ENCODE measurements at places on chromosomes 12 and 14. TPM values are rescaled to one million over a fixed set of nuclear protein-coding genes. Genes with fewer than 3 reads are reported as not detected.

GPR65 gene
- 0.17 TPM for total RNA-seq

DNAJC22 gene
- 4.6 TPM for total RNA-seq

MMP19 gene
- total RNA-seq, result 7.1 TPM

DNA sequence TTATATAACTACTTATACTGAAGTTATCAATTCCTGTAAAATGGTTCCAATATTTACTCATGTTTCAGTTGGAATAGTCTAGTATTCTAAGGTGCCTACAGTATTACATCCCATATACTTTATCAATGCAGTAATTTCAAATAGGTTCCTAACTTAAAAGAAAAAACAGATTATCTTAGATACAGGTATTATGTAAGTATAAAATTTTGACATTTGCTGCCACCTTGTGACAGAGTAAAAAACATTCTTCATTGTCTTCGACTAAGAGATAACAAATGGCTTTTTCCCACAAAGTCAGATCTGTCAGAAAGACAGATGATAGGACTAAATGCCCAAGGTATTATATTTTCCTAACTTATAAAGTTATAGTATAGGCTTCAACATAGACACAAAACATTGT is 78.7 kb downstream of the TXNDC16 start:
- no peak overlapping the region for H3K27ac ChIP-seq
- H3K27me3 ChIP-seq, result no peaks in the 10 kb centered on the region
- H3K36me3 ChIP-seq, result no peaks in the 10 kb centered on the region
- H3K4me1 ChIP-seq, result no peaks in the 10 kb centered on the region

DNA sequence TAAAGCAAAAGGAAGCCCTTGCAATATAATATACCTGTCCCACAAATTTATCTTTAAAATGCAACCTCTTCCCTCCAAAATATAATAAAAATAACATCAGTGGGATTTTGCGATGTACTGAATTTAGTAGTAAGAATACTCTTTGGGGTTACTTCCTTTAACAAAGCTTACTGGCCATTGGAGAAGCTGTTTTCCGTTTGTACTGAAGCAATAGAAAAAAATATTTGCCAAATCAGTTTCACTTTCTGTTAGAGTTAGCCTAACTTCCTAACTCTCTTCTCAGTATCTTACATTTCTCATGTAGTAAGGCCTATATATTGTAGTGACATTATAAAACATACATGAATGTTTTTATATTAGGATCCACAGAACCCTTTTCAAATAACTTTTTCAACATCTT is 3.7 kb downstream of the MAX start:
- H3K4me1 ChIP-seq, result peaks cover 9% of the 10 kb centered on the region
- H3K4me3 ChIP-seq, result peak overlapping the region; percentile 18
- H3K27me3 ChIP-seq, result no peaks in the 10 kb centered on the region
- H3K36me3 ChIP-seq, result peaks cover 2% of the 10 kb centered on the region
- peak overlapping the region; percentile 17 for H3K27ac ChIP-seq

DNA sequence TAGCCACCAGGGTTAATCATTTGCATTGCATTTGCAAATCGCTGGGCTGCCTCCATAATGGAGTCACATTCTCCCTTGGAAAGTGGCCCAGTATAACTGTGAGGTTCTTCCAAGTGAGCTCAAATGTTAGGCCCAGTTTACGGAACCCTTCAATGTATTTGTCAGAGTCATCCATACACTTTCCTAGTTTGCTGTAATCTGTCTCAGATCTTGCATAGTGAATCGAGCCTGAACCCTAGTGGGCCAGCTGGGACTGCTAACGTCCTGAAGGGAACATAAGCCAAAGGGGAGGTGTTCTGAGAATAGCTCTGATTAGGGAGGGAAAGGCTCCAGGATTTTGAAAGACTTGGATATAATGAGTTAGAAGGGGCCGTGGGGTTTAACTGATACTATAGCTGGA is 406.3 kb downstream of the SLC6A15 start:
- no peaks in the 10 kb centered on the region for H3K36me3 ChIP-seq
- H3K4me1 ChIP-seq, result no peaks in the 10 kb centered on the region
- DNase-seq, result no peak
- no peaks in the 10 kb centered on the region for H3K27me3 ChIP-seq
- no peak overlapping the region for H3K4me3 ChIP-seq

DNA sequence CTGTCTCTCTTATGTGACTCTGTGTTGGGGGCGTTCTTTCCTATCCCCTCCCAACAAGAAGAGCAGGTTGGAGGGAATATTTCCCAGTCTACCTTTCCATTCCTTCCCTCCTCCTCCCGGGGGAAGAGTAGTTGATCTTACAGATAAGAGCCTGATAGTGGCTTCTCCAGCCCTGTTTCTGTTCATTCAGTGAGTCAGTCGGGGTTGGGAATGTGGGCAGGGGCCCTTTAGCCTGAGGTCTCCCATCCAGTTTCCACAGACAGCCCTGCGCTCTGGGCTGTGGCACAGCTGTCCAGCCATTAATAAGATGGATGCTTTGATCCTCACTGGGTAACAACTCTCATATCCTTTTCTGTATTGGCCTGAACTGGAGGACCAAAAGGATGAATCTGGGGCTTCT is 18.1 kb upstream of the PPP1R1A start:
- H3K4me3 ChIP-seq, result no peak overlapping the region
- no peak for DNase-seq
- H3K4me1 ChIP-seq, result no peaks in the 10 kb centered on the region
- H3K27ac ChIP-seq, result no peak overlapping the region
- H3K36me3 ChIP-seq, result no peaks in the 10 kb centered on the region

GRCh38 chr14:87813686-87814085 is 179.3 kb downstream of the GALC start:
- H3K4me1 ChIP-seq, result no peaks in the 10 kb centered on the region
- H3K4me3 ChIP-seq, result no peak overlapping the region
- no peak for DNase-seq
- H3K36me3 ChIP-seq, result no peaks in the 10 kb centered on the region

GRCh38 chr14:97217111-97217885 is 420.1 kb downstream of the VRK1 start:
- DNase-seq, result no peak
- H3K27me3 ChIP-seq, result no peaks in the 10 kb centered on the region
- H3K27ac ChIP-seq, result no peak overlapping the region

- H3K4me3 ChIP-seq, result no peak overlapping the region
- H3K27me3 ChIP-seq, result no peaks in the 10 kb centered on the region
- H3K27ac ChIP-seq, result no peak overlapping the region
- no peaks in the 10 kb centered on the region for H3K36me3 ChIP-seq
- no peaks in the 10 kb centered on the region for H3K4me1 ChIP-seq
Measured at GRCh38 chr14:32481707-32482106, 152.6 kb downstream of the AKAP6 start.

- H3K36me3 ChIP-seq, result peaks cover 15% of the 10 kb centered on the region
- no peaks in the 10 kb centered on the region for H3K27me3 ChIP-seq
- DNase-seq, result no peak
- H3K27ac ChIP-seq, result no peak overlapping the region
- peaks cover 4% of the 10 kb centered on the region for H3K4me1 ChIP-seq
- no peak overlapping the region for H3K4me3 ChIP-seq
Measured at GRCh38 chr12:130874696-130875095, 2.8 kb downstream of the RAN start.

DNA sequence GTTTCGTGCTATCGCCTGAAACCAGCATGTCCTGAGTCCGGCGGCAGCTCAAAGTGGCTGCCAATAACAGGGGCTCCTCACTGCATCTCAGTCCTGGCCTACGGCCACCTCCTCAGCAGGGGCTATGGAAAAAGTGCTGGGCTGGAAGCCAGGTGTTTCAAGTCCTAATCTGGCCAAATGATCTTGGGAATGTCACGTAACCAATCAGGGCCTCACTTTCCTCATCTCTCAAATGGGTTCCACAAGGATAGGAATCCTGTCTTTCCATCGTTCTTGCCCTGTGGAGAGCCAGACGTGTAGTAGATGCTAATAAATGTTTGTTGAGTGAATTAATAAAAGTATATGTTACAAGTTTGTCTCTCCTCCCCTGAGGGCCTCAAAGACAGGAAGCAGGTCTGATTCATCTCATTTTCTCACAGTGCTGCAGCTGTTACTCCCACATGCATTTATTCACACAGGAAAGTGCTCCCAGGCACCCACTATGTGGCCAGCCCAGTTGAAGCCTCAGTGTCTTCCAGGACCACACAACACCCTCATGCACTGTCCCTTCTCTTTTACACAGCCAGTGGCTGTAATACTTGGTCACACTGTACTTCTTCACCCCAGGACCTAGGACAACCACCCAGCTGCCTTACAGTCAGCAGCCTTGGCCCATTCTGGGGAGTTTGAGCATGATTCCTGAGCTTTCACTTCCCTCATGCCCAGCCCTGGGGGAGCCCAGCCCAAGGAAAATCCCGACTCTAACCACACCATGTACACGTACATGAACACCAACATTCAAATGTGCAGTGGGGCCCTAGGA is 5.0 kb downstream of the CMKLR1 start:
- no peaks in the 10 kb centered on the region for H3K27me3 ChIP-seq
- H3K4me3 ChIP-seq, result no peak overlapping the region
- no peaks in the 10 kb centered on the region for H3K36me3 ChIP-seq
- DNase-seq, result no peak
- no peaks in the 10 kb centered on the region for H3K4me1 ChIP-seq
- H3K27ac ChIP-seq, result no peak overlapping the region

- no peaks in the 10 kb centered on the region for H3K27me3 ChIP-seq
- no peak overlapping the region for H3K27ac ChIP-seq
- H3K4me1 ChIP-seq, result no peaks in the 10 kb centered on the region
- no peaks in the 10 kb centered on the region for H3K36me3 ChIP-seq
- H3K4me3 ChIP-seq, result no peak overlapping the region
Measured at GRCh38 chr12:77850129-77850528, 19.4 kb downstream of the NAV3 start.

DNA sequence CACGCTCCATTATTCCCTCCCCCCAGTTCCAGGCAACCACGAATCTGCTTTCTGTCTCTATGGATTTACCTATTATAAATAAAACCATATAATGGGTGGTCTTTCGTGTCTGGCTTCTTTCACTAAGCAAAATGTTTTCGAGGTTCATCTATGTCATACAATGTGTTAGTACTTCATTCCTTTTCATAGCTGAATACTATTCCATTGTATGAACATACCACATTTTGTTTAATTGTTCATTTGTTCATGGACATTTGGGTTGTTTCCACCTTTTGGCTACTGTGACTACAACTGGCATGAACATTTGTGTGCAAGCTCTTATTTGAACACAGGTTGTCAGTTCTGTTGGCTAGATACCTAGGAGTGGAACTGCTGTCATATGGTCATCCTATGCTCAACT is 12.9 kb upstream of the PAPOLA start:
- no peaks in the 10 kb centered on the region for H3K36me3 ChIP-seq
- no peak overlapping the region for H3K27ac ChIP-seq
- no peaks in the 10 kb centered on the region for H3K27me3 ChIP-seq
- H3K4me1 ChIP-seq, result no peaks in the 10 kb centered on the region

DNA sequence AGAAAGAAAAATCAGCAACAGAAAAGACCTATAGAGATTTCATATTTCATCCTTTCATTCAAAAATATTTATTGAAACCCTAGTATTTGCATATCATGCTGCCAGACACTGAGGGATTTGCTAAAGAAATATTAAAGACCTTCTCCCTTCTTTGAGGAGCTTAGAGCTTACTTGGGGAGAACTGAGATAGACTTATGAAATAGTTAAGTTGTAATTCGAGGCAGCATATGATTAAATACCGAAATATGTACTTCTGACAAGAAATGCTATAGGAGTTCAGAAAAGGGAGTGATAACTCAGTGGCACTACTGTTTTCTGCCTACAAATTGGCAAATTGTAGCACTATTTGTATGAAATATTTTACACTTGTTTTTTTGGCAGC is 59.1 kb downstream of the PLXNC1 start:
- no peaks in the 10 kb centered on the region for H3K27me3 ChIP-seq
- no peaks in the 10 kb centered on the region for H3K4me1 ChIP-seq
- no peak overlapping the region for H3K27ac ChIP-seq
- no peak overlapping the region for H3K4me3 ChIP-seq

DNA sequence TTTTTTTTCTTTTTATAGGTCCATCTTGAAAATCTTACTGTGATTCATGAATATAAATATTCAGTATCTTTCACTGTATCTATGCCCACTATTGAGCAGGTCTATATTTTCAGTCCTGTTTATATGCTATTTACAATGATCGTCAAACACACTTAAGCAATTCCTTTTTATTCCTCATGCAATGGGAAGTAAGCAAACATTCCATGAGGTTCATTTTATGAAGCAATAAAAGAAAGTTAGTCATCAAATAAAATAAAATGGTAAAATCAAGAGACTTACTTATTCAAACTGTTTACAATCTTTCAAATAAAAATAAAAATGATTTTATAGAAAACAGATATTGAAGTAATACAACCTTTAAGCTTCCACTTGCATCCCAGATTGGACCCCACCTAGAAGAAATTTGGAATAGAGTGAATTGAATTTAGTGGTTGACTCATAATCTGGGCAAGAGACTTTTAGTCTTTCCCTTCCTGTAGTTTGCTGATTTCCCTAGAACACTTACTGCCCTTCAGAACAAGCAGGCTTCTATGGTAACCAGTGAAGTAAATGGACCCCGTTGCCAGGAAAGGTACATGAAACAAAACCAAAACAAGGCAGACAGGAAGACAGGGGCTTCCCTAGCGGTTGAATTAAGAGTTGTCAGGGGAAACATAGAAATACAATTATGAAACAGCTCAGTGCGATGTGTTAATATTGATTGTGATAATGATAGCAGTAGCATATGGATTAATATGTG is 241.0 kb upstream of the ATP2B1 start:
- H3K36me3 ChIP-seq, result no peaks in the 10 kb centered on the region
- peak; percentile 74 for DNase-seq
- no peak overlapping the region for H3K27ac ChIP-seq
- peaks cover 14% of the 10 kb centered on the region for H3K4me1 ChIP-seq
- no peaks in the 10 kb centered on the region for H3K27me3 ChIP-seq
- no peak overlapping the region for H3K4me3 ChIP-seq

DNA sequence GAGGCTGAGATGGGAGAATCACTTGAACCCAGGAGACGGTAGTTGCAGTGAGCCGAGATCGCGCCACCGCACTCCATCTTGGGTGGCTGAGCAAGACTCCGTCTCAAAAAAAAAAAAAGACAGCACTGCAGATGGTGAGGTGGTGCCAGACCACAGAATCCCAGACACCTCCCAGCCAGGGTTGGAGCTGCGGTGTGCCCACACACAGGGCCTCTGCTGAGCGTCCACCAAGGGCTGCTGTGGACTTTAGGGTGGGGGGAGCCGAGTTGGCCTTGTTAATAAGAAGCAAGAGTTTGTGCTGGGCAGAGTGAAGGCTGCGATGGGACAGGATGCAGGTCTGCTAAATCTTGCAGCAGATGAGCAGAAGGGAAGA is 14.2 kb downstream of the KMT5A start:
- no peaks in the 10 kb centered on the region for H3K27me3 ChIP-seq
- H3K36me3 ChIP-seq, result peaks cover 24% of the 10 kb centered on the region

All from fibroblast of lung (primary cell).